ENCODE measurements at places on chromosomes 16 and 17.
A peak's percentile ranks its signal among the peaks of the same experiment; 100 is the strongest.

GRCh38 chr17:77045441-77046041 lies 95.2 kb upstream of the SEC14L1 start:
- no peak for DNase-seq

DNA sequence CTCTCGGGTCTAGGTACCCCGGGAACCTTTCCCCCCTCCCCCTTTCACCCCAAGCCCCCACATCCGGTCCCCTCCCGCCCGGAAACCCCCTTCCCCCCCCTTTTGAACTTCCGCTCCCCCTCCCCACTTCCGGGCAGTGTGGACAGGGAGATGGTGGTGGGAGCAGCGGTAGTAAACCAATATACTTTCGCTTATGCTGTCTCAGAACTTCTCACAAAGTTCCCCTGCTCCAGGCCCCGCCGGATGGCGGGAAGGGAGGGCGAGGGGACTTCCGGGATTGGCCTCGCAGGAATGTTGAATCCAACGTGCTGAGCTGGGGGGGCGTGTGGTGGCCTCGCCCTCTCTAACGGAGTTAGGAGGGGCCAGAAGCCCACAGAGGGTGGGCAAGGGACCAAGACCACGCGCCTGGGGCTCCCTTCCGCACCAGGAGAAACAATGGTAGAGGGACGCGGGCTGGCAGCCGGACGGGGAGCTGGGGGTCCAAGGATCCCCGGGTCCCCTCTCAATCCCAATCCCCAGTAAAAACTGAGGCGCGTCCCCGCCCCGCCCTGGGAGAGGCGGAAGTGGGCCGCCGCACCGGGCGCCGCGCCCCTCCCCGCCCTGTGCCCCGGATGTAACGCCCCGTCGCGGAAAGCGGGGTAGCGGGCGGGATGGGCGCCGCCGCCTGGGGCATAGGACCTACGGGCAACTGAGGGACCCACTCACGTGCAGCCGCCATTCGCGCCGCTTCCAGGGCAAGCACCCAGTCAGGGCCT lies 742 bp downstream of the PFN1 start:
- DNase-seq: peak; percentile 61

DNA sequence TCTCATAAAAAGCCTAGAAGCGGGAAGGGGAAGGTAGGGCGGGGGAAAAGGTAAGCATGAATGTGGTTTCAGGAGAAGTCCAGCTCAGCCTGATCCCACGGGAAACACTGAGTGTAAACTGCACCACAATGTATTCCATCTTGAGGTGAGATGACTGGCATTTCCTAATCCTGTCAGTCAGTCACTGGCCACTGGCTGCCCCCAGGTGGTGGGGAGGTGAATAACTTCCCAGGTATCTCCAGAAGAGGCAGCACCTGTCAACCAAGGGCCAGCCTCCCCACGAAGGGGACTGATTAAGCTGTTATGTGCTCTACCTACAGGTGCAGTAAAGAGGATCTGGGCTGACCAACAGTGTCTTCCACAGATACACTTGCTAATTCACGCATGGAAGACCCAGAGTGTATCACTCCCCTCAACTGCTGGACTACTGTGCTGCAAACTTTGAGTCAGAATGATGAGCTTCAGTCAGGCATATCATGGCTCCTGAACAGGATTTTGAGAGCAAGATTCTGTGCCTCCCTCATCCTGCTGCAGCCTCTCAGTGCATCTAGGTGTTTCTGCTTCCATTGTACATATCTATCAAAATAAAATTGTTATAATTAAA lies 108.5 kb upstream of the CCL2 start:
- peak; percentile 59 for DNase-seq

GRCh38 chr17:41792845-41793783 lies 6.6 kb upstream of the JUP start:
- no peak for DNase-seq

GRCh38 chr17:77332034-77332971 lies 191.5 kb downstream of the SEC14L1 start:
- DNase-seq: no peak
